Osteocyte (in vitro differentiated cells): ENCODE measurements at places on chromosomes 3 and 15. TPM values are rescaled to one million over a fixed set of nuclear protein-coding genes. Genes with fewer than 3 reads are reported as not detected.

- peak overlapping the region; percentile 97 for H3K27ac ChIP-seq
- H3K4me1 ChIP-seq, result peaks cover 52% of the 10 kb centered on the region
- no peak overlapping the region for H3K4me3 ChIP-seq
- no peaks in the 10 kb centered on the region for H3K27me3 ChIP-seq
- DNase-seq, result no peak
Measured at GRCh38 chr15:74038707-74039655, 43.4 kb downstream of the GOLGA6A start.

- H3K36me3 ChIP-seq, result no peaks in the 10 kb centered on the region
- peak; percentile 21 for DNase-seq
- no peak overlapping the region for H3K27ac ChIP-seq
- H3K27me3 ChIP-seq, result peaks cover 64% of the 10 kb centered on the region
- H3K4me3 ChIP-seq, result no peak overlapping the region
Measured at GRCh38 chr3:160210341-160210740, 14.9 kb upstream of the C3orf80 start.

- H3K27ac ChIP-seq, result no peak within 1 kb of the TSS
- H3K36me3 ChIP-seq, result no peaks in the 10 kb centered on the region
- no peak for DNase-seq
- H3K4me3 ChIP-seq, result no peak within 1 kb of the TSS
- H3K4me1 ChIP-seq, result peaks cover 5% of the 10 kb centered on the region
- no peaks in the 10 kb centered on the region for H3K27me3 ChIP-seq
Measured at GRCh38 chr3:151873398-151873797, at the start of gene SUCNR1. Gene SUCNR1 (plus strand): TSS chr3:151873643. CDS start chr3:151879893, 6,250 bp downstream.

- H3K4me3 ChIP-seq, result no peak overlapping the region
- no peak for DNase-seq
- H3K27me3 ChIP-seq, result no peaks in the 10 kb centered on the region
- H3K27ac ChIP-seq, result no peak overlapping the region
- H3K36me3 ChIP-seq, result peaks cover 9% of the 10 kb centered on the region
Measured at GRCh38 chr3:13494463-13495350, 14.6 kb downstream of the HDAC11 start.

DNA sequence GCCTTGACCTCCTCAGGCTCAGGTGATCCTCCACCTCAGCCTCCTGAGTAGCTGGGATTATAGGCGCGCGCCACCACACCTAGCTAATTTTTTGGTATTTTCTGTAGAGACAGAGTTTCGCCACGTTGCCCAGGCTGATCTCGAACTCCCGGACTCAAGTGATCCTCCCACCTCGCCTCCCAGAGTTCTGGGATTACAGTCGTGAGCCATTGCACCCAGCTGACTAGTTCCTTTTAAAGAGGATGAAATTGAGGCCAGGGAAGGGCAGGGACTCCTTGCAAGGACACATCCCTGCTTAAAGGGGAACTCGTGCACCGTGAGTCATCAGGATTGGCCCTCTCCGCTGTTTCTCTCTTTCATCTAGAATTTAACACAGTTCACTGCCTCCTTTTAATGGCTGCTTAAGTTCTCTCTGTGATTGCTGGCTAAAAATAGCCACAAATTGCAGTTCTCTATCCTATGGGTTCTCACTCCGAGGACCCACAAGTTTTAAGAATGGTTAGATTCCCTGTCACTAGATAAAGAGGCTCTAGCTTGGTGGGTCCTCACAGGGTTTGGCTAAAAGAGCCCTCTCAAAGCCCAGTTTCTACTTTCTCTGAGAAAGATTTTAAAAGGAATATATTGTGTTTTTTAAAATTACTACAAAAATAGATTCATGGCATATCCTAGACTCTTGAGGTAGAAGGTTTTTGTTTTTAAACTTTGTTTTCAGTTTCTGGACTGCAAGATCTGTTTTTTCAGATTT lies 1.4 kb downstream of the CRTAP start:
- H3K4me3 ChIP-seq, result peak overlapping the region; percentile 84
- H3K36me3 ChIP-seq, result peaks cover 4% of the 10 kb centered on the region
- peak; percentile 15 for DNase-seq
- peaks cover 47% of the 10 kb centered on the region for H3K4me1 ChIP-seq
- no peaks in the 10 kb centered on the region for H3K27me3 ChIP-seq
- peak overlapping the region; percentile 93 for H3K27ac ChIP-seq

GRCh38 chr3:34203386-34203785 lies 405.0 kb downstream of the PDCD6IP start:
- no peak for DNase-seq
- H3K27ac ChIP-seq, result peak overlapping the region; percentile 74
- no peaks in the 10 kb centered on the region for H3K27me3 ChIP-seq
- H3K4me1 ChIP-seq, result peaks cover 88% of the 10 kb centered on the region
- no peak overlapping the region for H3K4me3 ChIP-seq

- H3K27ac ChIP-seq, result no peak overlapping the region
- DNase-seq, result no peak
- no peak overlapping the region for H3K4me3 ChIP-seq
- no peaks in the 10 kb centered on the region for H3K36me3 ChIP-seq
Measured at GRCh38 chr3:89494734-89495133, 387.3 kb downstream of the EPHA3 start.

- H3K27me3 ChIP-seq, result no peaks in the 10 kb centered on the region
- H3K4me1 ChIP-seq, result peaks cover 35% of the 10 kb centered on the region
- DNase-seq, result no peak
- no peak overlapping the region for H3K27ac ChIP-seq
- H3K36me3 ChIP-seq, result no peaks in the 10 kb centered on the region
Measured at GRCh38 chr15:31019986-31020385, 28.6 kb upstream of the MTMR10 start.

DNA sequence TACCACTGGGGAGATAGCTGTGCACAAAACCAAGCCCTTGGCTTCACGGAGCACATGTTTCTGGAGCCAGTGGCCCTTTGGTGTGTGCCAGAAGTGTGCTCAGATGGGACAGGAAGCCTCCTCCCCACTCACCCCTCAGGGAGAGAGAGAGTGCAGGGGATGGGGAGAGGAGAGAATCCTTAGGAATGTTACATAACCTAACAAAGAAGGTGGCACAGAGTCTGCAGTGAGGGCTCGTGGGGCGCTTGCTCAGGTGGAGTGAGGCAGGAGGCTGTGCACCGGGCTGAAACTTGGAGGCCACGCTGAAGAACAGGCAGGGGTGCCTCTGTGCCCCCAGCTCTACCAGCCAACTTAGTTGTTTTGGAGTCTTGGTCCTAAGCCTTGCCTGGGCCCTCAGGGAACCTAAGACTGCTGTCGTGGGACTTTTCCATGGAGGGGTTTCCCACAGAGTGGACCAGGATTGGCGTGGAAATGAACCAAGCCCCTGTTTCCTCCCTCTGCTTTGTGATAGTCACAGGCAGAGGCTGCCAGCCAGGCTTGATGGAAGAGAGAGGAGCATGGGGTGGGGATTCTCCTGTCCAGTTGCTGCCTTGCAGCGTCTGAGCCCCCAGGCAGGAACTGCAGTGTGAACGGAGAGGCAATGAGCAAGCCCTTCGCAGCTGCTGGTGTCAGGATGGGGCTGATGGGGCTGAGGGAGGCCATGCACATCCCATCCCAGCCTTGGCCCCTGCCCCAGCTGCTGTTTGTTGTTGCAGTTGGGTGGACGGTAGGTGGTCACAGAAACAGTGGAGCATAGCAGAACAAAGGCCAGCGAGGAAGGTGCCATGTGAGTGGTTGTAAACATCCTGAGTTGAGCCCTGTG lies 32.7 kb downstream of the PDIA5 start:
- peaks cover 31% of the 10 kb centered on the region for H3K36me3 ChIP-seq
- no peak overlapping the region for H3K4me3 ChIP-seq
- DNase-seq, result no peak
- H3K4me1 ChIP-seq, result peaks cover 19% of the 10 kb centered on the region
- no peaks in the 10 kb centered on the region for H3K27me3 ChIP-seq

DNA sequence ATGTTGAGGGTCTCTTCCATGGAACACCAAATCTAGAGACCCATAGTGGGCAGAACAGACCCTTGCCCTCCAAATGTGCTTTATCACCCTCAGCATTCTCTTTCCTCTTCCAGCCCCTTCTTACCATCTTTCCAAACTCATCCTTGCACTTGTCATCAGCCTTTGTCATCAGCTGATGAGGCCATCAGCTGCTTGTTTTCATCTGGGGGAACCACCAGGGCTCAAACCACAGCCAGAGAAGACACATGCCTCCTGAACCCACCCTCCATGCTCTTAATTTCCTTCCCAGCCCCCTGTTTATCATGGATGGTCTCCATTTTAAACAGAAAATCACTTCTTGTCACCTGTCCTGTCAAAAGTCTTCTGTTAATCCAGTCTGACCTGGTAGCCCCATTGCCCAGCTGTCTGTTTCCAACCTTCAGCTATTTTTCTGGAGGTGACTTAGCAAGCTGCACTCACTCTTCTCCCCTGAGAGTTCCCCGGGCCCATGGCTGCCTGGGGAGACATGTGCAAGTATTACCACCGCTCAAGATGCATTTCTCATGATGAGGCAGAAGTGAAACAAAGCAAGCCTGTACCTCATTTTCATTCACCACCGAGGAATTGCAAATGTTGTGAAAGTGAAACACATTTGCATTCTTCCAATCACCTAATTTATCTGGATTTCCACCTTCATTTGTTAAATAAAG lies 14.7 kb upstream of the SYNM start:
- peaks cover 3% of the 10 kb centered on the region for H3K4me1 ChIP-seq
- DNase-seq, result no peak
- no peak overlapping the region for H3K4me3 ChIP-seq
- H3K27me3 ChIP-seq, result peaks cover 12% of the 10 kb centered on the region
- H3K36me3 ChIP-seq, result no peaks in the 10 kb centered on the region

GRCh38 chr3:73609655-73610054 lies 15.1 kb downstream of the PDZRN3 start:
- H3K4me1 ChIP-seq, result peaks cover 39% of the 10 kb centered on the region
- no peak overlapping the region for H3K27ac ChIP-seq
- no peak overlapping the region for H3K4me3 ChIP-seq
- DNase-seq, result no peak
- no peaks in the 10 kb centered on the region for H3K27me3 ChIP-seq

- H3K4me3 ChIP-seq, result no peak overlapping the region
- peaks cover 29% of the 10 kb centered on the region for H3K4me1 ChIP-seq
- no peak overlapping the region for H3K27ac ChIP-seq
Measured at GRCh38 chr15:60003243-60004008, 685 bp upstream of the FOXB1 start.

DNA sequence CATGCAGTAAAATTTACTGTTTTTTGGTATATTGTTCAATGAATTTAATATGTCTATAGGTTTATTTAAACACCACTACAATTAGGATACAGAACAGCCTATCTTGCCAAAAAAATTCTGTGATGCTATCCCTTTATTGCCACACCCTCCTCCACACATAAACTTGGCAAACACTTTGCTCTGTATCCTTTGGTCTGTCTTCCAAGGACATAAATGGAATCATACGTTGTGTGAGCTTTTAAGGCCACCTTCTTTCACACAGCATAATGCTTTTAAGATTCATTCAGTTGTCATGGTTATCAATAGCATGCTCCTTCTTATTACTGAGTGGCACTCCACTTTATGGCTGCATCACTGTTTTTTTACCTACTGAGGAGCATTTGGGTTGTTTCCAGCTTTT lies 71.5 kb downstream of the CERS3 start:
- H3K27ac ChIP-seq, result no peak overlapping the region
- no peak overlapping the region for H3K4me3 ChIP-seq
- H3K4me1 ChIP-seq, result no peaks in the 10 kb centered on the region

DNA sequence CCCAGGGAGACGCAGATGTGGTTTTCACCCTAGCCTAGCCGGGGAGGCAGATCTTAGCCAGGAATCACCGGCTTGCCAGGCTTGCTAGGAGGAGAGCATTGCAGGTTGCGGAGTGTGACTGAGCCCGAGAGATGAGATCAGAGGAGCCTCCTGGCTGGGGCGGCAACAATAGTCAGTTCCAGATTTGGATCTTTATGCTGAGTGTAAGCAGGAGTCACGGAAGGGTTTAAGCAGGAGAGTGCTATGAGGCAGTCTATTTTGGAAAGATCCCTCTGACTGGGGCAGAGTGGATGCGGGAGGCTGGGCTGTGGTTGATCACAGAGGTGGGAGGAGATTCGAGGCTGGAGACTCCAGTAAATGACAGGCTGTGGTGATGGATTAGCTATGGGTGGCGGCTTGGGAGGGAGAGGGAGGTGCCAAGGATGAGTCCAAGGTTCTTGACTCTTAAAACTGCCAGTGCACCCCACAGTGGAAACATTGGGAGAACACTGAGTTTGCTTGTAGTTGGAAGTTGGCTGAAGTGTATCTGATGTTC lies 10.4 kb upstream of the BAHD1 start:
- no peak overlapping the region for H3K4me3 ChIP-seq
- H3K36me3 ChIP-seq, result no peaks in the 10 kb centered on the region
- peaks cover 43% of the 10 kb centered on the region for H3K27me3 ChIP-seq
- no peak overlapping the region for H3K27ac ChIP-seq
- H3K4me1 ChIP-seq, result no peaks in the 10 kb centered on the region
- no peak for DNase-seq

Gene PAK6
- not detected in 2 replicates for total RNA-seq

Gene ANKRD63
- total RNA-seq, result 0.30 and 0.42 TPM in 2 replicates

Gene UROC1
- not detected in 2 replicates for total RNA-seq

Gene STRIT1
- total RNA-seq, result not detected in 2 replicates
